ENCODE measurements at places on chromosomes 1 and 21.
A peak's percentile ranks its signal among the peaks of the same experiment; 100 is the strongest.

DNA sequence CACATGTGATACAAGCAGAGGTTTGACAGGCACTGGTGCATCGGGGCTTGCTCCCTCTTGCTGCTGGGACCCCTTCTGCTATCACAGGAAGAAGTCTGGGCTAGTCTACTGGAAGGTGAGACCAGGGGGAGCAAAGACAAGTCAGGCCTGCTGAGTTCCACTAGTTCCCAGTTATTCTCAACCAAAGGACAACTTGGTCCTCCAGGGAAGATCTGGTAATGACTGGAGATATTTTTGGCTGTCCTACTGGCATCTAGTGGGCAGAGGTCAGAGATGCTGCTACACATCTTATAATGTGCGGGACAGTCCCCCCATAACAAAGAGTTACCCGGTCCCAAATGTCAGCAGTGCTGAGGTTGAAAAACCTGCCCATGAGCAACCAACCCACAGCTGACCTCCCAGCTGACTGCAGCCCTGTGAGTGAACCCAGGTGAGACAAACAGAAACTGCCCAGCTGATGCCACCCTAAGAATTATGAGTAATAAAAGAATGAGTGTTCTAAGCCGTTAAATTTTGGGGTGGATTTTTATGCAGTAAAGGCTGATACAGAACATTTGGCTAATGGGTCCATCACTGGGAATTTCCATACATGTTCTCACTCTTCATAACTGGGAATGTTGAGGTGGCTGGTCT is 71.6 kb downstream of the NENF start:
- DNase-seq = no peak

DNA sequence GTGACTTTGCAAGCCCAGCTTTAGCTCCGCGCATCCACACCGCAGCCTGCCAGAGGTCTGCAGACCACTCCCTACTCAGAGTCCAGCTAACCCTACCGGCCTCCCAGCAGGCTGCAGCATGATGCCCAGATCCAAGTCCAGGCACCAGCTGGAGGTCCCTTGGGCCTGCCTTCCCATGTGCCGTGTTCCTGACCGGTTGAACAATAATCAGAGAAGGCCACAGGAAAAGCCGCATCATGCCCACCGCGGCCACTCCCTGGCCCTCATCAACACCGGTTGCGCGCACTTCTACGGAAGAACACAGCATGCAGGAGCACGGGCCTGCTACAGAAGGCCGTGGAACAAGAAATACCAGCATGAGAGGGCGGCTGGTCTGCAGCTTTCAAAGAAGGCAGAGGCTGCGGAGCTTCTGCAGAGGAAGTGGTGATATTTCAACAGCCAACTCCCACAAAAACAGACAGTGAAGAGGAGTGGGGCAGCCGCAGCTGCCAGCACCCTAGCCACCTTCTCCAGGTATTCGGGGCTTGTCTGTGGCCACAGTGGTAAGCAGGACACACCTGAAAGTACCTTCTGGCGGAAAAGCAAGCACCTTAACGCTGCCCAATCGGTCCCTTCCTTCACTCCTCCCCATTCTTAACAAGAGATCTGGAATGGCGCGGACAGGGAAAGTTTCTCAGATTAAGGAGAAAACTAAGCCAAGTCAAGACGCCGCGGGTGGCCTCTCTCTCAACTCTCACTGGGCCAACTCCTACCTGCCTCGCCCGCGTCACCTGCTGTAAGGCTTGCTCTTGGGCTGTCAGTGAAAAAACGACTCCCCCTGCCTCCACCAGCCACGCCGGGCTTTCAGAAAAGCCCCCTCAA is 1.5 kb downstream of the PGBD5 start:
- peak; percentile 8 for DNase-seq

- no peak for DNase-seq
These were observed 56.3 kb downstream of the DPH5 start for GRCh38 chr1:100969327-100969726.

GRCh38 chr1:44558883-44559282 is 115.4 kb downstream of the TMEM53 start:
- no peak for DNase-seq

GRCh38 chr1:16012590-16013219 is 5.1 kb downstream of the HSPB7 start:
- DNase-seq = peak; percentile 26

GRCh38 chr1:221837896-221838295 is 96.0 kb upstream of the DUSP10 start:
- DNase-seq = peak; percentile 55

GRCh38 chr1:225996946-225997545 is 2.1 kb downstream of the SDE2 start:
- DNase-seq = no peak

GRCh38 chr1:83547901-83548300 is 451.0 kb downstream of the TTLL7 start:
- DNase-seq = no peak

DNA sequence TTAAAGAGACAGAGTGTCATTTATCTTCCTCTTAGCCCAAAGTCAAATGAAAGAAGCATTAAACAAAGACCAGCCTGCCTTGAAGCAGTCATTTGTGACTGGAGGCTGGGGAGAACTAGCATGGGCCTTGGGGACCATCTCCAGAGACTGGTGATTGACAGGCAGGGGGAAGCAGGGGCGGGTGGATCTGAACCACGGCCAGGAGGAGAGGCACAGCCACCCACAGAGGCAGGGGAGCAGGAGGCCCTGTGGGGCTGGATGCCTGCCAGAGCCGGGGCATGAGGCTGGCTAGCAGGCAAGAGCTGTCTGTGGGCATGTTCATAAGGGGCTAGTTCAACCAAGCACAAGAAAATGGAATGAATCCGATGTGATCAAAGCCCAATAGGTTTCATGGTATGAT is 73.9 kb downstream of the PLXNA2 start:
- no peak for DNase-seq

GRCh38 chr1:28770601-28771165 is 33.9 kb downstream of the YTHDF2 start:
- no peak for DNase-seq

GRCh38 chr1:114976891-114977290 is 52.7 kb upstream of the TSHB start:
- DNase-seq = no peak

DNA sequence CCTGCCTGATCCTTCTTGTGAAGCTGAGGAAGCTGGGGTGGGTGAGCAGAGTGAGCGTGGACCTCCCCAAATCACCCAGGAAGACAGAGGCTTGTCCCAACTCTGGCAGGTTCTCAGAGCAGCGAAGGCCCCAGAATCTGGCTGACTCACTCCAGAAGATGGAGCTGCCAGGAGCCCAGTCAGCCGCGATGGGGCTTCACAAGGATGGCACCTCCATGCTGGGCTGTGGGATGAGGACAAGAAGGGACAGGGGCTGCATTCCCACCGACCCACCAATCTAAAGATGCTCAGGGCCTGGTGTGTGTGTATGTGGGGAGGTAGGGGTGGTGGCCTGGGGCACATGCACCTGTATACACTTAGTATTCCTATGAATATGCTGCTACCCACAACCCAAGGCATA is 52.9 kb downstream of the ATP1A1 start:
- no peak for DNase-seq

GRCh38 chr1:77170687-77171086 is 48.5 kb downstream of the PIGK start:
- no peak for DNase-seq

GRCh38 chr1:26555550-26555981 is 26.0 kb downstream of the RPS6KA1 start:
- DNase-seq = no peak

DNA sequence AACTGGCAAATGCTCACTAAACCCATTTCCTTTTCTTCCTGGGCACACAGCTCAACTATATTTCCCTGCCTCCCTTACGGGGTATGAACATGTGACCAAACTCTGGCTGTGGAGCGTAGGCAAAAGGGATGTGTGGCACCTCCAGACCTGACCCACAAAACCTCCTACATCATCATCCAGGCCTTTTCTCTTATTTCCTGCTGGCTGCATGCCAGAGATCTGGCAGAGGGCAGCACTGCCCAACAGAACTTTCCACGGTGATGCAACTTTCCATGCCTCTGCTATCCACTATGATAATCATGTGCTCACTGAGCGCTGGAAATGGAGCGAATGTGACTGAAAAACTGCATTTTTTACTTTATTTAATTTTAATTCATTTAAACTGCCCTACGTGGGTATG is 99.6 kb upstream of the CACNA1E start:
- no peak for DNase-seq

DNA sequence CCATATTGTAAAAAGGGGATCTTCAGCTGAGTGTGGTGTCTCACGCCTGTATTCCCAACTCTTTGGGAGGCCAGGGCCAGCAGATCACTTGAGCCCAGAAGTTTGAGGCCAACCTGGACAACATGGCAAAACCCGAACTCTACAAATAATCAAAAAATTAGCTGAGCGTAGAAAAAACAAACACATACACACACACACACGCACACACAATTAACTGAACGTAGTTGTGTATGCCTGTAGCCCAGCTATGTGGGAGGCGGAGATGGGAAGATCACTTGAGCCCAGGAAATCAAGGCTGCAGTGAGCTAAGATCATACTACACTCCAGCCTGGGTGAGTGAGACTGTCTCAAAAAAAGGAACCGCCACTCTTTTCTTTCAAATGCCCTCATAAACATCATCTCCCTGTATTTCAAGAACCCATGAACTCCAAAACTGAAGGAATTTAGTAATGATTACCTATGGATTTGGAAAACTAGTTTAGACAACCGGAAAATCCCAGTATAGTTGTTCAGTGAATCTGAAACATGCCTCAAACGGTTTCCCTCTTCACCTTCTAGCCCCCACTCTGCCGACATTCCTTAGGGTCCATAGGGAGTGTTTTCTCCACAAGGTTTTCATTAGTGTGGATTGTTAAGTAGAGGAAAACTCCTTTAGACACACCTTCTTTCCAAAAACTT is 4.5 kb downstream of the TXNIP start:
- DNase-seq = no peak

- DNase-seq = no peak
These were observed 39.9 kb downstream of the ACP6 start for GRCh38 chr1:147630447-147630846.

GRCh38 chr21:24727803-24728440 is 879.4 kb downstream of the MRPL39 start:
- no peak for DNase-seq

DNA sequence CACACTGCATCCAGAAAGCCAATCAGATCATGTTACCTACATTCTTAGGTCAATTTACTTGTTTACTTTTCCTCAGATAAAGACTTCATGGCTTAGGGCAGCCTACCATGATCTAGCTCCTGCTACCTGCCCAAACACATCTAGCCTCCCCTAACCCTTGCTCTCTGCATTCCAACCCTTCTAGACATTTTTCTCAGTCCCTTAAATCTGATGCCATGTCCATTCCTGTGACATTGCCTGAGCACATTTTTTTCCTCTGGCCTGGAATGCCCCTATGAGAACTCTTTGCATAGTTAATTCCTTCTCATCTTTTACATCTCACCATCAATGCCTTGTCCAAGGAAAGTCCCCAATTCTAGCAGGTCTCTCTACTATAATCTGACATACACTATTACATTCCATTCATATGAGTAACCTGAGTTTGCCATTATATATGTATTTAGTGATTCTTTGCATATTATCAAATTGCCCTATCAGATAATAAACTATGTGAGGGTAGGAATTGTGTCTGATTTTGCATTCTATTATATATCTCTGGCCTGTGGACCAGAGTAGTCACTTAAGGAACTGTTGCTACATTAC is 166.9 kb downstream of the COL11A1 start:
- DNase-seq = no peak

DNA sequence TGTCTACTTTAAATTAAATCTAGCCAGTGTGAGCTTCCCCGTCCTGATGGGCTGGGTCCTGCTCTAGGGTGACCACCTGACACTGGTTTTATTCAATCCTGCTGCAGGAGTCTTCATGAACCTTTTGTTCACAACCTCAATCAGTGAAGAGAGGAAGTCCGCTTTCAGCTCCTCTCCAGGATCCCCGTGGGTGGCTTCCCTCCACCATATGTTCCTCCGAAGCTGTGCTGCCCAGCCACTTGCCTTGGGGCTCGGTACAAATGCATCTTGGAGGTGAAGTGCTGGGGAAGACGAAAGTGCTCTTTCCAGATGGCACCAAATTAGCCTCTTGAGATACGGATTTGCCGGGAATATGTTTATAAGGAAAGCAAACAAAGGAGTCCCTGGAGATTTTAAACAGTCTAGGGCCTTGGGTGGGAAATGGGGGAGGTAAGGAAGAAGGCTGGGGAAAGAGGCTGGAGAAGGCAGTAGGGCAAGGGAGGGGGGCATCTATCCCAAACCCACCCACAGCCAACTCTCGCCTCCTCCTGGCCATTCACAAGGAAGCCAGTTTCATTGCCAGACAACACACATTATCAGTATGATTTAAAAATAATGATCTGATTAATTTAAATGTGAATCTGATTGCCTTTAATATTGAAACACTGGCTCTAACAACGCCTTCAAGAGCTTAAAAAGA is 430.8 kb downstream of the DISC1 start:
- DNase-seq = no peak

DNA sequence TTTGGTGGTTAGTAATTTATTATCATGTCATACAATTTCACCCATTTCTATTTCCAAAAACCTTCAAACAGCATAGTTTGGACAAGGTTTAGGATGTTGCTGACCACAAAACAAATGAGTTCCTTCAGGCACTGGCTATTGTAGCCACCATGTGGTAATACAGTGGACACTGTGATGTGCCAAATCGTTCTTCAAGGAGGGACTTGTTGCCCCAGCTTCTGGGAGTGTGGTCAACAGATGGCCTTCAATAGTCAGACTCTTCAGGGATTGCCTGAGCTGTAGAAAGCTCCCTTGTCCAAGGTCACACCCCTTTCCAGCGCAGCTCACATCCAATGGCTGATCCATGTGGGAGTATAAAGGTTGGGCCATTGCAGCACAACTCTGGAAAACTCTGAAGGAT is 2.6 kb downstream of the PDE4B start:
- no peak for DNase-seq

DNA sequence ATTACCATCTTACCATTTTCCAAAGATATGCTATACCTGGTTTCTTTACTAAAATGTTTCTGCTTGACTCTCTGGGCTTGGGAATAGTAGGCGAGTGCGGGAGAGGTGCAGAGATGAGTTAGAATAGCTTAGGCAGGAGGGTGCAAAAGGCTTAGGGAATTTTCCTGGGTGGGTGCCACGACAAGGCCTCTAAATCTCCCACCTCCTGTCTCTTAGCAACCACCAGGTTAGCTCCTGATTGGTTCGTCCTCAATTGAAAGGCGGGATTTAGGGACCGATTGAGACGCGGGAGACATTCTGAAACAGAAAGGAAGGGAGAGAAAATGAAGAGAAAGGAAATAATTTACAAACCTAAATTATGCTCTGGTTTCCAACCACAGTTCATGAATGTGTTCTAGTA is 3.1 kb downstream of the ACKR1 start:
- DNase-seq = no peak

GRCh38 chr1:107323784-107324183 is 182.9 kb downstream of the NTNG1 start:
- no peak for DNase-seq
